ENCODE measurements at places on chromosomes 5 and 9.

DNA sequence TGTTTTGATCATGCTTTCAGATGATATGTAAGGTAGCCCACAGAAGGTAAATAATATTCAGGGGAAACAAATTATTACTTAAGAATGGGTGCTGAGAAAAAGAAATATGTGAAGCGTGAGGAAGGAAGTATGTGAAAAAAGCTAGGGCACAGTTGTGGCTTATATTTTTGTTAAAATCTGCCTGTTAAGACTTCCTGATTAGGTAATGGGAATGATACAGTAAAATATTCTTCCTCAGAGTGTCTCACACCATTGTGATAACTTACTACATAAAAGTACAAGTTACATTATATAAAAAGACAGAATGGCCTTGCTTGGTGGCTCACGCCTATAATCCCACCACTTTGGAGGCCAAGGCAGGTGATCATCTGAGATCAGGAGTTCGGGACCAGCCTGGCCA lies 18.7 kb upstream of the PARP8 start:
- no peak for DNase-seq

- DNase-seq = no peak
These were observed 164.7 kb upstream of the IER5L start for GRCh38 chr9:129342591-129343423.

GRCh38 chr5:122933956-122934355 lies 88.5 kb downstream of the SNX24 start:
- no peak for DNase-seq

- DNase-seq = no peak
These were observed 33.2 kb downstream of the TNFSF8 start for GRCh38 chr9:114897196-114897595.

GRCh38 chr9:8652255-8652654 lies 852.7 kb upstream of the DMAC1 start:
- DNase-seq = no peak

- no peak for DNase-seq
These were observed 3.6 kb upstream of the AGPAT2 start for GRCh38 chr9:136690806-136691261.

DNA sequence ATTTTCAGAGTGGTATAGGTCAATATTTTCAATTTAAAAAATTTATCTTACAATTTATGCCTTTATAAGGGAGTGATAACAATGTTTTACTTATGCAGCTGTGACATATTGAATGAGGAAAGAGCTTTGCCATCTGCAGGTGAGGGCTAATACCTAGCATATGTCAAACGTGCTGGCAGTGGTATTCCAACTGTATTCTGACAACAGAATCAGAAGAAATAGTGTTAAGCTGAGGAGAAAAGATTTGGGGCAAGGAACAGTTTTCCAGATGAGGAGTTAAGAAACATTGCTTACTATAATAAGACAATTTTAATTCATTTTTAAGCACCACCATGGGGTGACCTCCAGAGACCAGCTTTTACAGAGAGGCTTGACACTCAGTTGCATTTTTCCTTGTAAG lies 267.8 kb upstream of the ZNF608 start:
- DNase-seq = no peak

GRCh38 chr9:114259798-114260523 lies 62.9 kb upstream of the ORM1 start:
- no peak for DNase-seq

DNA sequence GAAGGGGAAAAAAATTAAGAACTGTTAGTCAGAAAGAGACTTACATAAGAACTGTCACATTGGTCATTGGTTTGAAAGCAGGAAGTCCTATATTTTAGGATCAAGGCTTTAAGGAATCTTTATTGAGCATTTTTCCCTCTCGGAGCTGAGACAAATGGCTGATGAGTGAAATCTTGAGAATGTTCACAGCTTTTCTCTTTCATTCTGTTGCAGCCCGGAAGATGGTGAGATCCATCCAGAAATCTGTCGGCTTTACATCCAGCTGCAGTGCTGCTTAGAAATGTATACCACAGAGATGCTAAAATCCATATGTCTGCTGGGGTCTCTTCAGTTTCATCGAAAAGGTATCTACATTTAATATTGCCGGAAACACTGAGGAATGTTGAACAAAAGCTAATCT lies 69.7 kb downstream of the RGS7BP start:
- DNase-seq = no peak

DNA sequence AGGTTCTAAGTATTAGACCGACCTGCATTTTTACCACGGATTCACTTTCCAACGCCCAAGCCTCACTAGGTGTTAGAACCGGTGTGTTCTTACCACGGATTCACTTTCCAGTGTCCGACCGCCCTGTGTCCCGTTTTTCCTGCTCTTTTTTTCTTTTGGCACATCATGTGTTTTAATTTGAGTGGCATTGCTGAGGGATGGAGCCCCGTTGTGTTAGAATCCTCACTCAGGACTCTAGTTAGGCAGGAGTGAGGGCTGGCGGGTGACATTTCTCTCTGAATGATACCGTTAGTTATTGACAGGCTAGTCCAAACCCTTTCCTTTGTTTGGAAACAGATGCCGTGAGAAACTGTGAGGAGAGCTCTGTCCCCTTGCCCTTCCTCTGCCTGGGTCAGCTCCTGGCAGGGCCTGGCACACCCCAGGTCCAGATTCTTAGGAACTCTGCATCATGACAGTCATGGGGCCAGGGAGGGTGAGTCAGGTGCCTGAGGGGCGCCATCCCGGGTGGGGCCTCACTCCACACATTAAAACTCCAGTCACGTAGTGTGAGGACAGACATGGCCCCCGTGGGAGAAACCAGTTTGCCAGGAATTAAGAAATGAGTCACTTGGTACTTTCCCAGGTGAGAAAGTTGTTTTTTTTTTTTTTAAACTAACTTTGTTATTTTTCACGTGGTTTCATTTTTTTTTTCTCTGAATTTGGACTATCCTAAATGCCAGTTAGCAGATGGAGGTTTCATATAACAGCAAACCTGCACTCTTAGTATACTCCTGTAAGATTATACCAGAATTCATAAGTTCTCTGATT lies 15.8 kb downstream of the EXOC3 start:
- peak; percentile 75 for DNase-seq

DNA sequence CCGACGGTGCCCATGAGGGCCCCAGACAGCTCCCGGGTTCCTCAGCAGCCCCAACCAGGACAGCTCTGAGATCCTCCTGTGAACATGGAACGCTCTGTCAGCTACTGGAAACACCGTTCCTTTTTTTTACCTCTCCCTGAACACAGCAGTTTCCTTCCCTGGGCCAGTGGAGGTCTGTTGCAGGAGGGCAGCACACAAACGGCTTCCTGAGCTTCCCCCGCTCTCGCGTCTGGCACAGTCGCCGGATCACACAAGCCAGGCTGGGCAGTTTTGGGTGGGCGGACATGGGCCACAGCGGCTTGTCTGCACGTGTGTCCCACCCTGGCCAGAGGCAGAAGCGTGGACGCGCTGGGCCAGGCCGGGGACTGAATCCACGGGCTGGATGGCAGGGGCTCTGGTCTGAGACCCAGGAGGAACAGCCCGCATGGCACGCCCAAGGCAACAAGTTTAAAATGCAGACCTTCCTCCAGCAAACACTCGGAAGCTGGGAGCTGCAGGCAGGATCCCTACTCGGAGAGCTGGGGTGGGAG lies 106.8 kb upstream of the SARDH start:
- DNase-seq = no peak

DNA sequence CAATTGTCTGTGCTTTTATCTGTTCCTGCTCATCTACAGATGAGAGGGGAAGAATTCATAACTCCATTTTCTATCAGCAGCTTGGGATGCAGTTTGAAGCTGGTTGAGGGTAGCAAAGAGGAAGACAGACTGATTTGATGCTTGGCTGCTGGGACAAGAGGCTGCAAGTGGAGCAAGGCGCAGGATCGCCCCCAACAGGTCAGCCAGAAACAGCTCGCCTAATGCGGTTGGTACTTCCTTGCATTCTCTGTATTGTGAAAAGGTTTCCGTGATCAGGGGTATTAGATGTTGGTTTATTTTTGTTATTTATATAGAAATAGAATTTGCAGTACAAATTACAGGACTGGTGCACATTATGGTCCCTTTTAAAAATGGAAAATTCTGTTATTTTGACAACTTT lies 40.6 kb downstream of the ZNF883 start:
- DNase-seq = no peak

DNA sequence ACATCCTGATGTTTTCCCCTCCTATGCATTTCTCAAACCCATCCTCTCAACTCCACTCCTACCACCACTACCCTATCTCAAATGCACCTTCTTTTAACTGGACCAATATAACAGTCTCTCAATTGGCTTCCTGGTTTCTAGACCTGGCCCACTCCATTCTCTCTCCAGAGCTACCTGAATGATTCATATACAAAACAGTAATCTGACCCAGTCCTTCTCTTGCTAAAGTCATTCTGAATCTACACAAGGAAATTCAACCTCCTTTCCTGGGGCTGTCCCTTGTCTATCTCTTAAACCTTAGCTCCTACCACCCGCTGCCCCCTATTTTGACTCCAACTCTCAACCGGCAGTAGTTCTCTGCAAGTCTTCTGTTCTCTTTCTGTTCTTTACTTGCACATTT lies 97.2 kb downstream of the PCSK1 start:
- peak; percentile 16 for DNase-seq

GRCh38 chr9:7509576-7510145 lies 289.9 kb downstream of the DMAC1 start:
- no peak for DNase-seq

GRCh38 chr9:135341612-135342169 lies 137.9 kb upstream of the PPP1R26 start:
- DNase-seq = no peak

DNA sequence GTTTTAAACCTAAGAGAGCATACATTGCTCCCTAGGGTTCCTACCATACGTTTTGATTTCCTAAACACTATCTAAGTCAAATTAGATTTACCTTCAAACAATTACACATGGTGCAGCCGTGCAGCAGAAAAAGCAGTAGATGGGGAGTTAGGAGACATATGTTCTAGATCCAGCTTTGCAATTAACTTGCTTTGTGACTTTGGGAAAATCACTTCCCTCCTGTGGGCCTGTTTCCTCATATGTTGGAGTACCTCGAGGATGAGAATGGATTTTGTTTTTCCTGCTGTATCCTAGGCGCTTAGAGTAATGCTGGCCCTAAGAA lies 711 bp downstream of the MRPL50 start:
- DNase-seq = no peak

- DNase-seq = no peak
These were observed 286.9 kb downstream of the FBXL7 start for GRCh38 chr5:15786884-15787283.

- no peak for DNase-seq
These were observed 68.3 kb upstream of the IFNE start for GRCh38 chr9:21550392-21550791.

- no peak for DNase-seq
These were observed 195.9 kb downstream of the ASTN2 start for GRCh38 chr9:117218951-117219350.

GRCh38 chr5:142808878-142809598 lies 38.9 kb downstream of the ARHGAP26 start:
- DNase-seq = no peak

DNA sequence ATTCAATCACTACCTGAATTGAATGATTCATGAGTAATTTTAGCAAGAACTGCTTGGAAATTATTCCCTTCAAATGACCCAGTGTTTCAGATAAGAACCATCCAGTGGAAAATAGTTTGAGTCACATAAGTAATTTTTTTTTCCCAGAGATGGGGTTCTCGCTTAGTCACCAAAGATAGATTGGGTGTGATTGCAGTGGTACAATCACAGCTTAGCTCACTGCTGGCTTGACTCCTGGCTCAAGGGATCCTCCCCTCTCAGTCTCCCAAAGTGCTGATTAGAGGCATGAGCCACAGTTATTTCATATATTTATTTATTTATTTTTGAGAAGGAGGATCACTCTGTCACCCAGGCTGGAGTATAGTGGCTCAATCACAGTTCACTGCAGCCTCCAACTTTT lies 574.5 kb upstream of the ARRDC3 start:
- no peak for DNase-seq

- no peak for DNase-seq
These were observed 60.7 kb downstream of the PARP8 start for GRCh38 chr5:50727149-50727496.

DNA sequence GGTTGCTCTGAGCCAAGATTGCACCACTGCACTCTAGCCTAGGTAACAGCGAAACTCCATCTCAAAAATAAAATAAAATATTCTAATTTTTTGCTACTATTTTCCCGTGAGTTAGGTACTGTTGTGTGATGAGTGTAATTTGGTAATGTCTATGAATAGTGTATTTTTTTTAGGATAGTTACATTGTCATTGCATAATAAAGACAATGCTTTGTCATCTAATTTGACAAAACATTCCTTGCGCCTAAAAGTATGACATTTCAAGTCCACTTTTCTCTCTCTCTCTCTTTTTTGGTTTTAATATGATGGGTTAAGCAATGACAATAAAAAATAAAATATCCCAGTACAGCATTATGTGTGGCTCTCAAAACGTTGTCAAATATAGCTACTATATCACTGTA lies 29.3 kb downstream of the UBE2R2 start:
- DNase-seq = no peak

DNA sequence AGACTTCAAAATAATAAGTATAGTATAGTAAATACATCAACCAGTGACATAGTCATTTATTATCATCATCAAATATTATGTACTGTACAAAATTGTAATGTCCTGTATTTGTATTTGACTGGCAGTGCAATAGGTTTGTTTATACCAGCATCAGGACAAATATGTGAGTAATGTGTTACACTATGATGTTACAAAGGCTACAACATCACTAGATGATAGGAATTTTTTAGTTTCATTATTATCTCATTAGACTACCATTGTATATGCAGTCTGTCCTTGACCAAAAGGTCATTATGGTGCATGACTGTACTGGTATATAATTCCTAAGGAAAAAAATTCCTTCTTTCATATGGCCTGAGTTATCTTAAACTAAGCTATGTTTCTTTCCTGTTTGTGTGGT lies 63.6 kb upstream of the VCAN start:
- no peak for DNase-seq

GRCh38 chr5:141870228-141870627 lies 8.0 kb downstream of the PCDH1 start:
- no peak for DNase-seq

DNA sequence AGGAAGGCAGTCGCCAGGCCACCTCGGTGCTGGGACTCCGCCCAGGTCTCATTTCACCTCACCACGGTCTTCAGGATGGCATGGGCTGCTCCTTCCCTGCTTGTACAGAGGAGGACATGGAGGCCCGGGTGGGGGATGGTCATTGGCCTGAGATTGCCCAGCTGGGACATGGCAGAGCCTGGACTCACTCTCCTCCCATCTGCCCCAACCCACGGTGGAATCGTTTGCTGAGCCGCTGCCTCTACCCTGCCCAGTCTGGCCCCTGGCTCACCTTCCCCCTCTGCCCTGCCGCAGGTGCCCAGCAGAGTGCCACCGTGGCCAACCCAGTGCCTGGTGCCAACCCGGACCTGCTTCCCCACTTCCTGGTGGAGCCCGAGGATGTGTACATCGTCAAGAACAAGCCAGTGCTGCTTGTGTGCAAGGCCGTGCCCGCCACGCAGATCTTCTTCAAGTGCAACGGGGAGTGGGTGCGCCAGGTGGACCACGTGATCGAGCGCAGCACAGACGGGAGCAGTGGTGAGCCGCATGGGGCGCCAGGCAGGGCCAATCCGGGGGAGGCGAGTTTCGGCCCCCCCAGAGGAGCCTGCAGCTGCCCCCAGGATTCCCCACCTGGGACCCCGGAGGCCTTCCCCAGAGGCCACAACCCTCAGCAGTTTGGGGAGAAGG lies 36.7 kb downstream of the HK3 start:
- no peak for DNase-seq

Data from kidney epithelial cell (primary cell).